ENCODE measurements at places on chromosomes 13 and 19.

GRCh38 chr19:57334191-57334590 is 13.9 kb downstream of the ZNF543 start:
- DNase-seq = no peak

DNA sequence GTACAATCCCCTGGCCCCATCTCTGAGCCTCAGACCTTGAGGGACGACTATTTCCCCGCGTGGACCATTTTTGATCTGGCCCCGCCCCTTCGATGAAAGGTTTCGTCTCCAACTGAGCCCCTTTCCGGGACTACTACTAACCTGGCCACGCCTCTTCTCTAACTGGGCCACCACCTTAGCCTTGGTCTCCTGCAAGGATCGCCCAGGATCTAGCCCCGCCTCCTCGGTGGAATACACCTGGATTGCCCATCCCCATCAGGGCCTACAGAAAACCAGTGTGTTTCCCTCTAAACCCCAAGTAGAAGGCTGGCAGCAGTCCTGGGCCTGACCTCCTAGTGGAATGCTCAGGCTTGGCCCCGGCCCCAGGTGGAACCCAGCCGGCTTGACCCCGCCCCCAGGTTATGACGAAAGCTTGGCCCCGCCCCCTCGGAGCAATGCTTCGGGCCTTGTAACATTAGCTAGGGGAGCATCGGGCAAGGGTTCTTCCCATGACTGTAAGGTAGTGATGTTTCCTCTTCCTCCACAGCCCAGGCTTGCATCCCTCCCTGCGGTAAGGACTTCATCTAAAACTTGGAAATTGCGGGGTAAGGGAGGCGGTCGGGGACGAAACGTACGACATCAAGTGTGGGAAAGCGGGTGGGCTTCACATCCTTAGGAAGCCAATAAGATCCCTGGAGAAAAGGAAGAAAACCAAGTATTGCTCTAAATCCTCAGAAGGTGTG is 9.1 kb downstream of the SPACA6 start:
- no peak for DNase-seq

- no peak for DNase-seq
Measured at GRCh38 chr19:32677657-32678056, 2.0 kb downstream of the RGS9BP start.

DNA sequence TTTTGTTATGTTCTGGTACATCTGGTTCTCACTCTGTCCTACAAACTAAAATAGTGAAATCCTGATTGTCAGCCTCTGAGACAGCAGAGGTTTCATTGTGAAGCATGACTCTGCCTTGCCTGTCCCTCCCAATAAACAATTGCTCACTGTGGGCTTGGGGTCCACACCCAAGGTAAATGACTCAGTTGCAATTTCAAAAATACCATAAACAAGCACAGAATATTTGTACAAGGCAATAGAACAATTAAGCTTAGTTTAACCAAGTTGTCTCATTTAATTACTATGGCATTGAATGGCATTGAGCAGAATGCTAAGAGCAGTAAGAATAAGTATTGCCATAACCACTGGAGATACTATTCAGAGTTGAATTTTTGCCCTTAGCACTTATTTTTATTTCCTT is 353.6 kb downstream of the SPRY2 start:
- DNase-seq = no peak

- DNase-seq = no peak
Measured at GRCh38 chr19:33220115-33220514, 5.5 kb downstream of the SLC7A10 start.

GRCh38 chr13:40167327-40167726 is 499.1 kb downstream of the FOXO1 start:
- DNase-seq = no peak

DNA sequence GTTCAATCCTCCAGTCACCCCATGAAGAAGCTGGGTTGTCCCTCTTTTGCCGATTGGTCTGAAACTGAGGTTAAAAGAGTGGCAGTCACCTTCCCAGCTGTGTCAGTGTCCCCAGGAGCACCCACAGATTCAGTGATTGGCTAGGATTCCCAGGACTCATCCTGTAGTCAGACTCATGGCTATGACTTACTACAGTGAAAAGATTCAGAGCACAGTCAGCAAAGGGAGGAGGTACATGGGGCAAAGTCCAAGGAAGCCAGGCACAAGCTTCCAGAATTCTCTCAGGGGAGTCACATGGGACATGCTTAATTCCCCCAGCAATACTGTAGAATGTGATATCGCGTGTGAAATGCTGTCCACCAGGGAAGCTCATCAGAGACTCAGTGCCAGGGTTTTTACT is 14.2 kb downstream of the ZNF473 start:
- DNase-seq = no peak

DNA sequence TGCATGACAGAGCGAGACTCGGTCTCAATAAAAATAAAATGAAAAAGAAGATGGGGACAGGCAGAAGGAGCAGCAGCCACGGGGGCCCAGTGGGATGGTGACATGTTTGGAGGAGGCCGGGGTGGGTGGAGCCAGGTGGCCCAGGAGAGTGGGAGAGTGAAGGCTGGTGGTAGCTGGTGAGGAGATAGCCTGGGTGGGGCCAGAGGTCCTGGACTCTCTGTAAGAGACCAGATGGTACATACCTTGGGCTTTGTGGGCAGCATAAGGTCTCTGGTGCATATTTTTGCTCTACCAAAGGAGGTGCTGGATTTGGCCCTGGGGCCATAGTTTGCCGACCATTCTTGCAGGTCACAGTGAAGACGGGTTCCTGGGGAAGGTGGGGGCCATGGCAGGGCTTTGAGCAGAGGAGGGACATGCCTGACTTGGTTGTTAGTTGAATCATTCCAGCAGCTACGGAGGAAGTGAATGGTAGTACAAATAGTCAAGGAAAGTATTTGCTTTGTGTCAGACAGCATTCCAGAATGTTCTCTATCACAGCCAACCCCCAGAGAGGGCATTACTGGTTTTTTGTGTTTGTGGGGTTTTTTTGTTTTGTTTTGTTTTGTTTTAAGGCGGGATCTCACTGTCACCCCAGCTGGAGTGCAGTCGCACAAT is 69.1 kb downstream of the ARHGEF18 start:
- DNase-seq = no peak

- DNase-seq = no peak
Measured at GRCh38 chr13:75802161-75802560, 166.0 kb downstream of the LMO7 start.

- no peak for DNase-seq
Measured at GRCh38 chr13:40185414-40185813, 481.0 kb downstream of the FOXO1 start.

- DNase-seq = no peak
Measured at GRCh38 chr19:1017906-1018305, 3.0 kb downstream of the TMEM259 start.

DNA sequence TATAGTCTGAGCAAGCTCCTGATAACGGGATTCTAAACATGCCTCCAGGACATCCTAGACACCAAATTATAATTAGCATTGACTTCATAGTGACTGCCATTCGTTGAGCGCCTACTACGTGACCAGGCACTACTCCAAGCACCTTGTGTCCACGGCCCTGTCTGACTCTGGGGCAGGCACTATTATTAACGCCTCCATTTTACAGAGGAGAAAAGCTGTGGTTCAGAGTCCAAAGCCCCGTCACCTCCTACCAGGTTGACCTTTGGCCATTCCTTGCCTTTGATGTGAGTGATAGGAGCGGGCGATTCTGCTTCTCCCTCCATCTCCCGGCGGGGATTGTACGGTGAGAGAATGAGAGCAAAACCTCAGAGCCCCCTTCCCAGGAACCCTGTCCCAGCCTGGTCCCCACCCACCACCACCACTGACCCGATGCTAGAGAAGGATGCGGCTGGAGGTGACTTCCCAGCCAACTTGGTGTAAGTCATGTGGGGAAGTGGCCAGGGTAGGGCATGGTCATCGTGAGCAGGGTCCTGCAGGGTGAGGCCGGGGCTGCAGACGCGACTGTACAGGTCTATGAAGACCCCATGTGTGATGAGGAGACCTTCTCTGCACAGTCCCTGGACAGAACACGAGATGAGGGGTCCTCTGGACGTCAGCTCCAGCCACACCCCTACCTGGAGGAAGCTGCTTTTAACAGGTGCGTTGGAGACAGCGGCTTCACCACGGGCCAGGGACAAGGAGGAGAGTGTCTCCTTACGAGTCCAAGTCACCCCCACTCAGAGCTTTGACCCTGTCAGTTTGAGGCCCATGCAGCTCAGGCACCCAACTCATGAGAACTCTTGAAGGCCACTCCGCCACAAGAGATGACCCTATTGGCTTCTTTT is at the start of gene IGSF23:
TSS of gene IGSF23 (plus strand) at position 269 of the 884 bp plus-strand sequence. CDS start at position 352, 83 bp downstream.
- no peak for DNase-seq

DNA sequence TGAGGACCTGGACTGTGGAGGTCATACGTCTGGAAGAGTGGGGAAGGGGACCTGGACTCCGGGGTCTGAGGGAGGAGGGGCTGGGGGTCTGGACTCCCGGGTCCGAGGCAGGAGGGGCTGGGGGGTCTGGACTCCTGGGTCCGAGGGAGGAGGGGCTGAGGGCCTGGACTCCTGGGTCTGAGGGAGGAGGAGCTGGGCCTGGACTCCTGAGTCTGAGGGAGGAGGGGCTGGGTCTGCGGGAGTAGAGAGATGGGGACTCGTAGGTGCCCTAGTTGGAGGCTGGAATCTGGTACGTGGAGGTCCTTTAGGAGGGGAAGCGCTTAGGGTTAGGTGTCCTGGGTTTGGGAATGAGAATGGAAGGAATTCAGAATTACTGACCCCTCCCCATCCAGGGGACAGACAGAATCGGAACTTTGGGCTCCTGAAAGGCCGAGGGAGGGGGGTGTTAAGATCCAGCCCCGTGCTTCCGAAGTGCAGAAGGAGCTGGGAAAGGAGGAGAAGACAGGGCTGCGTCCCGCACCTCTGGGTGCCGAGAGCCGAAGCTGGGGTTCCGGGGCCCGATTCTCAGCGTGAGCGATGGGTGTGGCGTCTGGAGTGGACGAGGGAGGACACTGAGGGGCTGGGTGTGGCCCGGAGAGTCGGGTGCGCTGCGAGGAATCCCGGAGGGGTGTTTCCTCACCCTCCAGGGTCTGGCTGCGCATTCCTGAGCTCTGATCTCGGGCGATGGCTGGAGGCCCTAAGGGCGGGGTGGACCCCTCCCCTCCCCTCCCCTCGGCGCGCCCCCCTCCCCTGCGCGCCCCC is 608 bp downstream of the MYADM start:
- no peak for DNase-seq

GRCh38 chr13:33204130-33204927 is 81.2 kb downstream of the STARD13 start:
- no peak for DNase-seq

DNA sequence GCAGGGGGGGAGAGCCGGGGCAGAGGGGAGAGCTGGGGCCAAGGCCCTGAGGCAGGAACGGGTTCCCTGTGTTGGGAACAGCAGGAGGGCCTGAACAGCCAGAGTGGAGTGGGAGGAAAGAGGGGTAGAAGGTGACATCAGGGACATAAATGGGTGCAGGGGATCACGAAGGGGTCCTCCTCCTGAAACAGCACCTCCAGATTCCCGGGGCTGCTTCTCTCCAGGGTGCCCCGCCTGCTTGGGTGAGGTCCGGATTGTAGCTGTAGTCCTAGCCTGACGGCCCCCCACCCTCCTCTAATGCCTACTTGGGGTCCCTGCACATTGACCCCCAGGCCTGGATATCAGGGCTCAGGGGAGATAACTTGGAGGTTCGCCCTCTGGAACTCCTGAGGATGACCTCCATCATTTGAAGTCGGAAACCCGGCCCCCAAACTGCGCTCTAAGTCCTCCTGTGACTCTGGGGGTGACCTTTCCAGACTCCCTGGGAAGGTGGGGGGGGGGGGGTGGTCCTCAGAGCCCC is 473 bp upstream of the SCN1B start:
- DNase-seq = no peak

DNA sequence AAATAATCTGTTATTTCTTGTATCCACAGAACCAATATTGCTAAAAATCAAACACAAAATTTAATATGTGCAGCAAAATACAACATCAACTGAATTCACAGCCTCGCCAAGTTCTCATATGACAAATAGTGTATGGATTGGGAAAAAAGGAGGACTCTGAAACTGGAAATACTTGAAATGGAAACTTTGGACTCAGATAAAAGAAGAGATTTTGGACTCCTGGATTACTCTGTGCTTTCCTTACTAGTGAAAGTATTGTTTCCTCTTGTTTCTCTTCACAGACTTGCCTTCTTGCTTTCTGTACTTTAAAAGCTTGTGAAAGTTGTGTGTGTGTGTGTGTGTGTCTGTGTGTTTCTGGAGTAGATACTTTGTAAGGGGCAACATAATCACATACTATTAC is 1596.3 kb downstream of the PCDH9 start:
- no peak for DNase-seq

- DNase-seq = no peak
Measured at GRCh38 chr13:55815458-55816033, 1325.2 kb upstream of the PRR20A start.

GRCh38 chr19:4149518-4150288 is 3.7 kb upstream of the CREB3L3 start:
- DNase-seq = no peak

DNA sequence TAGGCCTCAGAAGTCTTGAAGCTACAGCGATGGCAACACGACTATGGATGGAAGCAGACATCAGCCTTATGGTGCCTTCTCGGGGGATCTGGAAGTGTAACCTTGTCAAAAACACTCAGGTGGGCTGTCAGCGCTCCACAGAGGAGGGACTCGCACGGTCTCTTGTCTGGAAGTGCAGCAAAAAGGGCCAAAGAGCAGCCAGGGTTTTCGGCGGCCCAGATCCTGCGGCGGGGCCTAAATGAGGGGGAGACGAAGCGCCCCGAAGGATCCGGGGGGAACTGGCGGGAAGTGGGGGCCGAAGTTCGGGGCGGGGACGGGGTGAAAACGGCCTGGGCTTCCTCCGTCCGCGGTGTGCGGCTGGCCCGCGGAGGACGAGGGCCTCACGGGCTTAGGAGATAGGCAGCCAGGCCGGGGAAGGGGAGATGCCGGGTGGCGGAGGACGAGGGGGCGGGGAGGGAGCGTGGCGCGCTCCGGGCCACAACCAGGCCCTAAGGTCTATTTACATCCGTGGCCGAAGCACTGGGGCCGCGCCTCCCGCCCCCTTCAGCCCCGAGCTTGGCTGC is 637 bp downstream of the RANBP3 start:
- no peak for DNase-seq
